H9 (cell line): ENCODE measurements at places on chromosomes 5 and 9. TPM values are rescaled to one million over a fixed set of nuclear protein-coding genes. Genes with fewer than 3 reads are reported as not detected.

NDUFS4 gene
- total RNA-seq = 92.9 and 95.9 TPM in 2 replicates

HTR1A gene
- 0.55 and 0.79 TPM in 2 replicates for total RNA-seq

FGF18 gene
- total RNA-seq = 0.94 and 1.3 TPM in 2 replicates

MLANA gene
- total RNA-seq = not detected in 2 replicates

CDH9 gene
- 0.61 and 0.79 TPM in 2 replicates for total RNA-seq

CCIN gene
- 0.11 TPM in 1 of 2 replicates, not detected in the other for total RNA-seq

OR1L4 gene
- total RNA-seq = not detected in 2 replicates

LMNB1 gene
- total RNA-seq = 211 and 225 TPM in 2 replicates

TSSK1B gene
- total RNA-seq = 0.17 TPM in 1 of 2 replicates, not detected in the other

LCN1 gene
- total RNA-seq = not detected in 2 replicates

DNA sequence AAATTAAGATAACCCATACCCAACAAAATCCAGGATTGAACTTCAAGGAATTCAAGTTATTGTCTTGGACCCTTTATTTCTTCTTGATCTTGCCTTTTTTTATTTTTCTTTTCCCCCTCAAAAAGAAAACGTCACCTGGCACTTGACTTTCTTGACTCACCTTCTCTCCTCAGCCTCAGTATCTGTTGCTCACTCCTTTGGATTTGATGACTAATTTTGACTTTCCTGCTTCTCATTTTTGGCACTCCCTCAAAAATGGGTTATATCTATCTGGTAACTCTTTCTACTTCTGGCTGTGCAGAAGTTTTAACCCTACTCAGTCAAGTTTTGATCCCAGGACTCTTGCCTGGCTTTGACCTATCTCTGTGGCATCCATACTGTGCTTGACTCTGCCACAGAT lies 66.6 kb upstream of the SPATA31D4 start:
- no peak for DNase-seq

DNA sequence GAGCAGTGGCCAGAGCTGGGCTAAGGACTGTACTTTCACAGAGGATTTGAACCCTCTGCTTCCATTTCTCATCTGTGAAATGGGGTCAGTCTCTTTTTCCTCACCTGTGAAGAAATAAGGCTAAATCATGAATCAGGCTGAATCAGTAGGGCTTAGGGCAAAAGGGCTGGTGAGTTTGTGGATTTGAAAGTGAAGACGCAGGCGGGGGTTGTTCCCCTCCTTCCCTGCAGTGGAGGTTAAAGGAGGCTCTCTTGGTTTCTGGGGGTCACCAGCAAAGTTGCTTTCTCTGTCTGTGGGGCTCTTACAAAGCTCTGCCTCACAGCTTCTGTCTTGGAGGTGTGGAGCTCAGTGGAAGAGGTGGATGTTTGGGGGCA lies 17.6 kb upstream of the NDST1 start:
- no peak for DNase-seq

GRCh38 chr5:16957304-16958196 lies 21.5 kb upstream of the MYO10 start:
- DNase-seq = no peak

GRCh38 chr9:113184539-113184938 lies 33.7 kb downstream of the SLC31A2 start:
- DNase-seq = no peak

DNA sequence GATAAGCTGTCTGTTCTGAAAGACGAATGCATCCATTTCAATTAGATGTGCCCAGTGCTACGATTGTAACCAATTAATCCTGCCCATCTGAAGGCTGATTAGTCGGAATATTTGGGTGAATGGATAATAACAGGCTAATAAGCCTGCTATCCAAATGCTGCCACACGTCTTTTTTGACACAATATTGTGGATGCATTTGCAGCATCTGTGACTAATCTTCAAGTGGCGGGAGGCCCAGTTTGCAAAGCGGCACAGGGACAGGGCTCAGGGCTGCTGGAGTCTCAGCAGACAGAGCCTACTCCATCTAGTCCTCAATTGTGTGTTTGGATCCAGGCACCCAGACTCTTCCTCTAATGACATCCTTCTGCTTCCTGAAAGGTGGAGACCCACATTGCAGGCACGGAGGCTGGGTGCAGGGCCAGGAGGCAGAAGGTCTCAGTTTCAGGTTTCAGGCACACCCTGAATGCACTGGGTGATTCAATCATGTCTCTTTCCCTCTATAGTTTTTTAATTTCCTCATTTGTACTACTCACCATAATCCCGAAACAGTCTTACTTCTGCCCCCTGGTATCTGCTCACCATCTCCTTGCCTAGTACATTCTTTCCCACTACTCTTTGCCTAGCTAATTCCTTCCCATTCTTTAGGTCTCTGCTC lies 169.6 kb downstream of the ASTN2 start:
- no peak for DNase-seq

DNA sequence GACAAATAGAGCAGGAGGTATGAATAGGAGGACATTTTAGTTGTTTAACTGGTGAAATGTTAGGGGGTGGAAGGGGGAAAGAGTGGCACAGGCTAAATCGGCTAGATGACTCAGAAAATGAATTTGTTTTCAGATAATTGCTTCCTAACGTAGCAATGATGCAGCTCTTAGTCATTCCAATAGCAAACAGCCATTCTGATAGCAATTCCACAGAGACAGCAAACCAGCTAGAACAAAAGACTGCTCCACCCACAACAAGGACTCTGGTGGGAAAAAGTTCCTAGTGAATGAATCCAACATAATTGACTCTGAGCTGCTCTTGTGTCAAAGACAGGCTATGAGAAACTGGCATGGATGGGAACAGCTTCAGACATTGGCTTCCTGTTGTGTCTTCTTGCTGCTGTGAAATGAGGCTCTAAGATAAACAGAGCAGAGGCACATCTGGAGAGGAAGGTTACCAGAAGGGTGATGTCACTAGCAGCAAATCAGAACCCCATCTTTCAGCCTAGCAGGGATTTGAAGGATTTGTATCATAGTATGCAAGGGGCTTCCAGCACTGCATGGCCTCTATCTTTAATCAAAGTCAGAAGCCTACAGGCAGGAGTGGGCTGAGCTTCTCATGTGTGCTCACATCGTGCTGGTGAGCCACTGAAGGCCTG lies 28.1 kb upstream of the F2RL1 start:
- DNase-seq = no peak

DNA sequence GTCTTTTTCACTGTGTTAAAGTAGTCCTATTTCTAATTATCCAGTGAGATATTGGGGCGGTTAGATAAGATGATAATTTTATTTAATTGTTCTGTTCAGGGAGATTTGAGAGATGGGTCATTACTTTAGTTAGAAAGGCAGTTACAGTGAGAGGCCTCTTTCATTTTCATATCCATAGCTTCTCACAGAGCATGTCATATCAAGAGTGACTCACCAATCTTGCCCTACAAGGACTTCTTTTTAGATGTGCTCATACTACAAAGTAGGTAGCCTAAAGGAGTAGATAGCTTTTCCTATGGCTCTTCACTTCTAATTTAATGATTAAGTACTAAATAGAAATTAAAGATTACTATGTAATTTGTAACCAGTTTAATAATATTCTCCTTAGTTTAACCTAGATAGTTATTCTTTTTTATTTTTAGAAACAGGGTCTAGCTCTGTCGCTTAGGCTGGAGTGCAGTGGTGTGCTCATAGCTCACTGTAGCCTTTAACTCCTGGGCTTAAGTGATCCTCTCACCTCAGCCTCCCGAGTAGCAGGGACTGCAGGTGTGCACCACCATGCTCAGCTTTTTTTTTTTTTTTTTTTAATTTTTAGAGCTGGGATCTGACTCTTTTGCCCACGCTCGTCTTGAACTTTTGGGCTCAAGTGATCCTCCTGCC lies 71.0 kb downstream of the FER start:
- DNase-seq = no peak

DNA sequence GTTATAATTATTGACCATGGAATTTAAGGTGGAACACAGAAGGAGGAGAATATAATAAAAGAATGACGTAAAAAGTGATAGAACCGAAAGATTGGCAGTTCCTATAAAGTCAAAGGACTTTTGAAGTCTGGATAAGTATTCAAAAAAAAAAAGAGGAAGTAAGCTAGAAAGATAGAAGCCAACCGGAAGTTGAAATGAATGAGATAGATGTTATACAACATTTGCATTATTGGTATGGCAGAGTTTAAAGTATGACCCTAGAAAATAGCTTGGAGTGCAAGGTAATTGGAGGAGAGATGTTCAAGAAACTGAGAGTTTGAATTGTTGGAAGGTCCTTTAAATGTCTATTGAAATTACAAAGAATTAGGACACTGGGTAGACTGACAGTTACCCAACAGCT lies 293.6 kb downstream of the FER start:
- DNase-seq = no peak

- DNase-seq = no peak
Measured at GRCh38 chr9:89550346-89550927, 52.5 kb upstream of the SEMA4D start.

GRCh38 chr5:168261227-168261571 lies 30.2 kb upstream of the WWC1 start:
- no peak for DNase-seq

DNA sequence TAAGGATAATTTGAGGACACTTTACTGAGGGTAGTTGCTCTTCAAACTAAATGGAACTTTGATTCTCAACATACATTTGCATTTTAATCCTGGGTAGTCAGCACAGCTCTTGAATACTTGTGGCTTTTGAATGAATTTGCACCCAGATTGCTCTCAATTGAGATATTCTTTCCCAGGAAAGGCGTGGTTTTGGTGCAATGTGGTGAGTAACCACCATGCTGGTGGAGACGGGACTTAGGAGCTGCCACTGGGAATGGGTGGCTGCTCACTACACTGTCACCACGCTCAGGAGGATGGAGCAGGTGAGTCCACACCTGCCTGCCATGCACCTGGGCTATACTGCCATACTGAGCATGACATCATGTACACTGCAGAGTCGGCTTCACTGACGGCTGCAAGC lies 99.2 kb downstream of the IRX1 start:
- no peak for DNase-seq

GRCh38 chr5:66808663-66809062 lies 212.5 kb downstream of the MAST4 start:
- no peak for DNase-seq

GRCh38 chr9:114682846-114683245 lies 854 bp upstream of the TEX48 start:
- no peak for DNase-seq

GRCh38 chr9:5582835-5583195 lies 46.1 kb upstream of the RIC1 start:
- no peak for DNase-seq

GRCh38 chr9:136372561-136373299 lies 739 bp downstream of the CARD9 start:
- DNase-seq = peak; percentile 53

GRCh38 chr5:75668445-75668844 lies 48.8 kb downstream of the POC5 start:
- no peak for DNase-seq

DNA sequence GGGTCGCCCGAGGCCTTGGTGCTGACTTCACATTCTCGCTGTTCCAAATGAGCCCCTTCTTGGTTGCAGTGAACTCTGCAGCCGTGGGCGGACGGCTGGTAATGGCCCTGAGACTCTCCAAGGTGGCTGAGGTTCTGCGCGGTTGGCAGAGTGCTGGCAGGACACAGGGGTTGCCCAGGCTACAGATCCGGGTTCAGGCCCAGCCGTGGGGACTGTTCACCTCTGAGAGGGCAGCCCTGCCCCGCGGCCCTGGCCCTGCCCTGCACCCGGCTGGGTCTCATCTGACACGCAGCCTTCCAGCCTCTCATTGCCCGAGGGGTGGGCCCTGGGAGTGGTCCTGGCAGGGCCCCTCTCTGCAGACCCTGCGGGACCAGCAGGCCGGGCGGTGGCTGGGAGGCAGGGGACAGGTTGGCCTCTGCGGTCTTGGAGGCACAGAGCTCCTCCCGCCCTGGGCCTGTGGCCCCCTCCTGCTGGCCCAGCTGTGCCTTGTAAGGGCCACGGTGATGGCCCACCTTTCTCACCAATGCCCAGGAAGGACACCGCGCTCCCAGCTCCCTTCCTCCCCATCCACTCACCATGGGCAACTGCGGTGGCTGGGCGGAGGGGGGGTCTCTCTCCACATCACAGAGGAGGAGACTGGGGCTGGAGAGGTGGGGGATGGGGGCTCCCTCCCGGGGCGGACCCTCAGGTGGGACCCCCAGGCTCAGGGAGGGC lies 51.6 kb downstream of the AHRR start:
- peak; percentile 46 for DNase-seq

- no peak for DNase-seq
Measured at GRCh38 chr5:74206579-74207550, 433.7 kb downstream of the ENC1 start.

DNA sequence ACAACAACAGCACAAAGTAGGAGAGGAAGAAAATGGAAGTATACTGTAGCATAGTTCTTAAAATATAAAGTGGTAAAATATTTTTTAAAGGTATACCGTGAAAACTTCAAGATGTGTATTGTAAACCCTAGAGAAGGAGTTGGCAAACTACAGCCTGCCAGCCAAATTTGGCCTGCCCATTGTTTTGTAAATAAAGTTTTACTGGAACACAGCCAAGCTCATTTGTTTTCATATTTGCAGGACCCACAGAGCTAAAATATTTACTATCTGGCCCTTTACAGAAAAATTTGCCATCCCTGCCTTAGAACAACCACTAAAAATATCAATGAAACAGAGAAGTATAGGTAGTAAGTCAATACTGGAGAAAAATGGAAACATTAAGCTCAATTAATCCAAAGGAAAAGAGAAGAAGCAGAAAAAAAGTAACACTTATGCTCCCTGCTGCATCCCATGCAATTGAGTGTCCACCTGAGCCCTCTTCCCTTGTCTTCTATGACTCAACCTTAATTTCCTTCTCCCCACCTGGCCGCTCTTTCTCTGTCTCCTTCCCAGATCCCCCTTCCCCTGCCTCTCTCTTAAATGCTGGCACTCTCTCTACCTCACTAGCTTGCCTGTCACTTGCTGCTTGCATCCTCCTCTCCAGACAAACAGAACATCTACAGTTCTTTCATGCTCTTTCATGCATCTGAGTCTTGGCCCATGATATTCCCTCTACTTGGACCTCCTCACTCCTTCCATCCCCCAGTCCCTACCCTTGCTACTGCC lies 50.6 kb upstream of the FER start:
- no peak for DNase-seq

- DNase-seq = no peak
Measured at GRCh38 chr5:180599590-180599914, 8.3 kb upstream of the SCGB3A1 start.

- no peak for DNase-seq
Measured at GRCh38 chr5:82004511-82004910, 32.7 kb downstream of the ATG10 start.

GRCh38 chr5:169826618-169827017 lies 153.7 kb downstream of the INSYN2B start:
- no peak for DNase-seq
